ENCODE measurements at places on chromosomes 4 and X.
A peak's percentile ranks its signal among the peaks of the same experiment; 100 is the strongest.

- no peak for DNase-seq
These were observed 113.8 kb upstream of the STIM2 start for GRCh38 chr4:26746802-26747213.

DNA sequence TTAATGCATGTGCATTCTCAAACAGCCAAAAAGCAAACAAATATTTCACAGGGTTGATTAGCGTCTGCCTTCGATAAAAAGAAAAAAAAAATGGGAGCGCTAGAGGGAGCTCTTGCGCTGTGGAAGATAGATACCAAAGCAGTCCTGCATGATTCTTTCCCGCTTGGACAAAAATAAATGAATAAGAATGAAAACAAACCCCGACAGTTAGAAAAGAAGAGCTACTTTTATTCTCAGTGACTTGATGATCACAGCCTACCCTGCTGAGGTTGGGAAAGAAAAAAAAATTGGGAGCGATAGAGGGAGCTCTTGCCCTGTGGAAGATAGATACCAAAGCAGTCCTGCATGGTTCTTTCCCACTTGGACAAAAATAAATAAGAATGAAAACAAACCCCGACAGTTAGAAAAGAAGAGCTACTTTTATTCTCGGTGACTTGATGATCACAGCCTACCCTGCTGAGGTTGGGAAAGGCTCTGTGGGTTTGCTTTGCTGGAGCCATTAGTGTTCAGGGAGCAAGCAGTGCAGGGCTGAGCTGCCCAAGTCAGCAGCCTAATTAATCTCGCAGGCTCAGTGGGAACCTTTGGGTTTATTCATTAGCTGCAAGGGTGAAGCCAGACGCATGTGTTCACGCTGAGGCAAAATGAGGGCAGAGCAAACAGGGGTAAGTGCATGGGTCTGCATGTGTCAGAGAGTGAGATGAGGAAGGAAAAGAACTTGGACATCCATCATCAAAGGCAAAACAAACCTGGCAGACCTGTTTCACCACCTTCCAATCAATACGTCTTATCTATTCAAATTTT is 249.3 kb upstream of the PRKX start:
- DNase-seq = no peak

GRCh38 chr4:142913461-142914030 is 67.4 kb upstream of the INPP4B start:
- DNase-seq = no peak

DNA sequence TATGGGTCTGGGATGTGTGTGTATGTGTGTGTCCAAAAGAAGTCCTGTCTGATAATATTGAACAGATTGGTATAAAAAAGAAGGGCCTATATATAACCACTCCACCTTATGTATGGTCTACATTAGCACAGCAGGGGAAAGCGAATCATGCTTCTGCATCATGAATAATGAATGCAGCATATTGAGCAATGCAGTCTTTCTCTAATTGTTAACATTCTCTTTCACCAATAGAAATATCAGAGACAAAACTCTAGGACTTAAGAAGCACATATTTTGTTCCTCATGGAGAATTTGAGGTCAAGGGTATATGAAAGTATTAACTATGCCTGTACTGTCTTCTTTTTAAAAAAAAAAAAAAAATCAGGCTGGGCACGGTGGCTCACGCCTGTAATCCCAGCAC is 264.3 kb upstream of the NOCT start:
- DNase-seq = no peak

GRCh38 chr4:5213087-5213595 is 161.9 kb downstream of the STK32B start:
- no peak for DNase-seq

- DNase-seq = no peak
These were observed 332.7 kb upstream of the FGF16 start for GRCh38 chrX:77114501-77114900.

DNA sequence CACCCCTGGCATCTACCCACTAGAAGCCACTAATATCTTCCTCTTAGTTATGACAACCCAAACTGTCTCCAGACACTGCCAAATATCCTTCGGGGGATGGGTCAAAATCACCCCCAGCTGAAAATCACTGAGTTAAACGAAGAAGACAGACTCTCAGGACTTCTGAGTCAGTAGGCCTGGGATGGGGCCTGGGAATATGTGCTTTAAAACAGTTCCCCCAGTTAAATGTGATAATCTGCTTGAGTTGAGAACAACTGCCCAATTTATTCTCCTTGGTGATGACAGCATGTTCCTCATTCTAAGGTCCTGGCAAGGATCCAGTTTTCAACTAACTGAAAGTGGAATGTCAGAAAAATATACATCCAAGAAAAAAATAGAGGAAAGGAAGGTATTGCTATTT is 52.4 kb downstream of the CBLL2 start:
- no peak for DNase-seq

GRCh38 chrX:43892336-43892870 is 10.2 kb upstream of the MAOB start:
- no peak for DNase-seq

GRCh38 chr4:137000432-137000831 is 531.9 kb downstream of the PCDH18 start:
- no peak for DNase-seq

- no peak for DNase-seq
These were observed 51.5 kb downstream of the ALPK1 start for GRCh38 chr4:112348488-112349158.

- no peak for DNase-seq
These were observed 124.8 kb upstream of the SORBS2 start for GRCh38 chr4:185936650-185937376.

DNA sequence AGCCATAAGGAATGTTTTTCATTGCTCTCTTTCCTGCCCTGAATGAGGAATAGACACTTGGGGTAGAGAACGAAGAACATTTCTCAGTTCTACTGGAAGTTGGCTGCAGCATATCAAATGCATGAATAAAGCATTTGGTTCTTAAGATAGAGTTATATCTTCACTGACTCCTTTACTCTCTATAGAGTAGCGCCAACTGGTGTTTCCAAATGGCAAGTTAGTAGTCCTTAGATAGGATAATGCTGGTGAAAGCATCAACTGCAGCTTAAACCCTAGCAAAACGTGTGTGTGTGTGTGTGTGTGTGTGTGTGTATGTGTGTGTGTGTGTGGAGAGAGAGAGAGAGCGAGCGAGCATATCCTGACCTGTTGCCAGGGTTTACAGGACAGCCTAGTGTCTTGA is 62.2 kb upstream of the FRMPD4 start:
- no peak for DNase-seq

- no peak for DNase-seq
These were observed 7.6 kb downstream of the FABP2 start for GRCh38 chr4:119314356-119314755.

DNA sequence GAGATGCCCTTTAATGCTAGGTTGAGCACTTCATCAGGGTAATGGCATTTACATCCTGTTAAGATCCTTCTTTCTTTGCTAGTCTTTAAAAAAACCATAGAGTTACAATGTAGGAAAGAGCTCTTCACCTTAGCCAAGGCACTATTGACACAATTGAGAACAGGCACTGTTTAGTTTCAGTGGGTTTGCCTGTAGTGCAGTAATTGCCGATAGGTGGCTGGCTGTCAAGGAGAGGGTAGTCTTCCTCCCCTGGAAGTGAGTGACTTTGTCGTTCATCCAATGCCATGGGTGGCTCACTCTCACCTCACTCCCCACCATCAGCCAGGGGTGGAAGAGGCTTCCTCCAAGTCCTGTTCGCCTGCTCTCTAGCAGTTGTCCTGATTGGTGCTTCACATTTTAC is 34.7 kb downstream of the SMS start:
- no peak for DNase-seq

- DNase-seq = no peak
These were observed 4.3 kb downstream of the HADH start for GRCh38 chr4:107993969-107994368.

- no peak for DNase-seq
These were observed 84.7 kb downstream of the NHS start for GRCh38 chrX:17459661-17460060.

DNA sequence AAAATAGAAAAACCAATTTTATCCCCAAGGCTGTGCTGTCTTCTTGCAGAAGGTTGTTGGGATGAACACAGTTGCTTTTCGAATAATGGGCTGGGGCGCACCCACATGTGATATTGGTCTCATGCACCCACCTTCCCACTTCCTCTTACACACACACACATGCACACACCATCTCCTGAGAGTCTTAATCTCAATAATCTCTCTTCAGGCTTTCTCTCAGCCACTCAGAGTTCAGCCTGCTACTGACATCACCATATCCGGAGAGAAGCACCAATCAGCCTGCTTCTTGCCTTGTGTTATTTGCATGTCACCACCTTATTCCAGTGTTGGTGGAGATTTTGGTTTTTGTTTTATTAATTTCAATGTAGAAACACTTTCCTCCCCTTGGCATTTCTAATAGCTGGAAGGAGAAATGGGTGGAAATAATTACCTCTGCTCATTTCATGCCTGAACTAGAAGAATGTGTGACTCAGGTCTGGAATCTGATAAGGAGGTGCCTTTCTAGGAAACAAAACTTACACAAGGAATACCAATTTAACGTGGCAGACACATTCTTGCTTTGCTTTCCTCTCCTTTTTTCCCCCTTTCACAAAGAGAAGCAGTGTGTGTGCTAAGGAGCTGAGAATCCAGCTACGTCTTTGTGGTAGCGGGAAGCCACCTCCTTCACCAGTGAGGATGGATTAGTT is 400.2 kb downstream of the MID1IP1 start:
- DNase-seq = no peak

GRCh38 chr4:94127707-94128328 is 79.8 kb upstream of the SMARCAD1 start:
- peak; percentile 7 for DNase-seq

DNA sequence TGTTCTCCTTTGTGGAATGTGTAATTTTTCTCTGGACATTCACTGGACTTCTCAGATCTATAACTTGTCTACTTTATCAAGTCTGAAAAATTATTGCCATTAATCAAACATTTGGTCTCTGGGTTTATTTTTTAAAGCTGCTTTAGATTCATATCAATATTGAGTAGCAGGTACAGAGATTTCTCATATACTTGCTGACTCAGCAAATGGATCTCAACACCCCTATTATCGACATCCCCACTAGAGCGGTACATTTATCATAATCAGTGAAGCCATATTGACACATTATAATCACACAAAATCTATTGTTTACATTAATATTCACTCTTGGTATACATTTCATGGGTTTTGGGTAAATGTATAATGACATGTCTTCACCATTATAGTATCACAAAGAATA is 268.7 kb downstream of the SPOCK3 start:
- no peak for DNase-seq

- peak; percentile 9 for DNase-seq
These were observed at the start of gene GPC4 for GRCh38 chrX:133415276-133416105. GPC4 (minus strand) TSS chrX:133415489; CDS start chrX:133414965, 524 bp downstream.

GRCh38 chr4:72209600-72209999 is 177.8 kb downstream of the NPFFR2 start:
- no peak for DNase-seq

DNA sequence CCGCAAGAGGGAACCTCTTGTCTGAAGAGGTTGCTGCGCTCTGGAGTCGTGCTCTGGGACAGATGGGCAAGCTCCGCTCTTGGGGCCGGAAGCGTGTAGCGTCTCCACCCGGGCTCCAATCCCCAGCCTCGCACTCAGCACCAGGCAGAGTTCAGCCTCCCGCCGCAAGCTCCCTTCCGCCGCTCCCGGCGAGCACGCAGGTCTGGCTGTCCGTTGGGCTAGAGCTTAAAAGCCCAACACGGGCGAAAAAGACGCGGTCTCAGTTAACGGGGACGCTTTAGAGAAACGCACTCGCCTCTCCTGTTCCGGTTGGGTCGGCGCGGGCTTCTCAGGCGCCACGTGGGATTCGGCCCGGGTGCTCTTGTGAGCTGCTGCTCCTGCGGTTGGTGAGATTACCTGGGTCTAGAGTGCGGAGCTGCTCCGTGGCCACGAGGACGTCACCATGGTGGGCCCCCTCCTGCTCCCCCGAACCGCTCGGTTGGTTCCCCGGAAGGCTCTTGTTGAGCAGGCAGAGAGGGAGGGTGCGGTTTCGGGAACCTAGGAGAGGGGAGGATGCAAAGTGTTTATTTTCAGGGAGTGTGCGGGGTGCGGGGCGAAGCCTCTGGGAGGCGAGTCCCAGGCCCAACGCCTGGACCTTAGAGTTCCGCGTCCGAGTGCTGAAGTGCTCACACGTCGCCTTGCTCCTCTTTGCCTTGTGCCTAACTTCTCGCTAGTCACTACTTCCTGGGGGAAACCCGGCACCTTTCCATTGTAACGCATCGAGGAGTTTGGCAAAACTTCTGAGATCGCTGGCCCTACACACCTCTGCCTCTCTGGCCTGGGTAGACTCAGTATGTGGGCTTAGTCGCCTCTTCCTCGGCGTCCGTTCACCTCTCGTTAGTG is at the start of gene TMA16:
TMA16 (plus strand) TSS at position 331 of the 882 bp plus-strand sequence; CDS start at position 443, 112 bp downstream.
- DNase-seq = peak; percentile 80

DNA sequence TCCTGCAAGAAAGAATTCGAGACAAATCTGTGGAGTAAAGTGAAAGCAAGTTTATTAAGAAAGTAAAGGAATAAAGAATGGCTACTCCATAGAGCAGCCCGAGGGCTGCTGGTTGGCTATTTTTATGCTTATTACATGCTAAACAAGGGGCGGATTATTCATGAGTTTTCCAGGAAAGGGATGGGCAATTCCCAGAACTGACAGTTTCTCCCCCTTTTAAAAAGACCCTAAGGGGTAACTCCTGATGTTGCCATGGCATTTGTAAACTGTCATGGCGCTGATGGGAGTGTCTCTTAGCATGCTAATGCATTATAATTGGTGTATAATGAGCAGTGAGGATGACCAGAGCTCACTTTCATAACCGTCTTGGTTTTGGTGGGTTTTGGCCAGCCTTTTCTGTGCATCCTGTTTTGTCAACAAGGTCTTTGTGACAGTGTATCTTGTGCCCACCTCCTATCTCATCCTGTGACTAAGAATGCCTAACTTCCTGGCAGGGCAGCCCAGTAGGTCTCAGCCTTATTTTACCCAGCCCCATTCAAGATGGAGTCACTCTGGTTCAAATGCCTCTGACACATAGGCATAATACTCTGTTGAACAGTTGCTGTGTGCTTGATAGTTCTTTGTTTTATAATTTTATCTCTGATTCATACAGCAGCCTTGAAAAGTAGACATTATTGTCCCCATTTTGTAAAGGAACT is 25.8 kb downstream of the GAB1 start:
- DNase-seq = no peak

GRCh38 chrX:49762175-49762720 is 66.5 kb upstream of the PAGE1 start:
- DNase-seq = no peak

GRCh38 chrX:17361620-17362019 is 13.4 kb upstream of the NHS start:
- no peak for DNase-seq

- DNase-seq = no peak
These were observed 225.5 kb downstream of the PALLD start for GRCh38 chr4:168722391-168722790.

- DNase-seq = no peak
These were observed 1048.5 kb upstream of the PABPC4L start for GRCh38 chr4:135250040-135250439.

GRCh38 chrX:24153178-24153795 is 3.8 kb downstream of the ZFX start:
- no peak for DNase-seq

Data from NCI-H1048 (cell line).